HT1080 (cell line): ENCODE measurements at places on chromosomes 7 and 10. TPM values are rescaled to one million over a fixed set of nuclear protein-coding genes. Genes with fewer than 3 reads are reported as not detected.
A peak's percentile ranks its signal among the peaks of the same experiment; 100 is the strongest.

DNA sequence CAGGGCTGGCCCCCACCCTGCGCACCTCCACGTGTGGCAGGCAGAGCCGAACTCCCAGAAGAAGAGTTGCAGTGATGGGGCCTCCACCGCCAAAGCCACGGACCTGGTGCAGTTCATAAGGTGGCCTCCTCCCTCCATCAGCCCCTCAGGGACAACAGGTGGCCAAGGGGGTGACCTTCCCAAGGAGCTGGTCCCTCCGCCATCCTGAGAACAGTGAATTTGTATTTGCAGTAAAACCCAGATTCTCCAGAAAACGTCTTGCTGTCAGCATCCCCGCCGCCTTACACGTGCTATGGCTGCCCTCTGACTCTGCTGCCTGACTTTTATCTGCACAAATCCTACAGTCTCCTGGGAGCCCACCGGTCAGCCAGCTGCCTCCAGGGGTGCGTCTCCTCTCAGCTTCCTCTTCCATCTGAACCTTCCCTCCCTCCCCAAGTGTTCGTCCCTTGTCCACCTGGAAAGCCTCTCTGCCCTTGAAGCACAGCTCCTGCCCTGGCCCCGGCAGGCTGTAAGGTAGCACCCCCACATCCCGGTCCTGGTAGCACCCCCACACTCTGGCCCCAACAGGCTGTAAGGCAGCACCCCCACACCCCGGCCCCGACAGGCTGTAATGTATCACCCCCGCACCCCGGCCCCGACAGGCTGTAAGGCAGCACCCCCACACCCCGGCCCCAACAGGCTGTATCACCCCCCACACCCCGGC is 311.8 kb downstream of the PTPRN2 start:
- DNase-seq, result no peak

The GRB10 gene
- 11.6 and 18.2 TPM in 2 replicates for total RNA-seq

The AKR1C8 gene
- not detected in 2 replicates for total RNA-seq

- no peak for DNase-seq
These were observed 12.8 kb upstream of the COL17A1 start for GRCh38 chr10:104098358-104098925.

GRCh38 chr10:60842694-60843093 is 64.4 kb downstream of the CDK1 start:
- DNase-seq, result no peak

The ITPRID1 gene
- not detected in 2 replicates for total RNA-seq

DNA sequence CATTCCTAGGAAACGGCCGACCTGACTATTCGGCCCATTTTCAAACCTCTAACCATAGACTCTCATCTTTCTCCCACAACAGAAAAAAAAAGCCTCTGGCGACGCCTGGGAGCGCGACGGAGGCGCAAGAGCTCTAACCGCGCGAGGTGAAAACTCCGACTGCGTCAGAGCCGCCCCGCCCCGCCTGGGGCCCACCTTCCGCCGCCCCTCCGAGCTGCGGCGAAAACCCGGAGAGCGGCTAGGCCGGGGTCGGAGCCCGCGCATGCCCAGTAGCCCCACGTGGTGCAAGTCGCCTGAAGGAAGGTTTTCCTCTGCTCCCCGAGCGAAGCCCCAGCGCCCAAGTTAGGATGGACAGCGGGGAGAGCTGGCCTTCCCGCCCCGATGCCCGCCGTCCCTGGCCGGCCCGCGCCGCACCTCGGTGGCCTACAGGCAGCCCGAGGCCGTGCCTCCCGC is 683 bp upstream of the SGMS1 start:
- peak; percentile 93 for DNase-seq

The LAMB1 gene
- total RNA-seq, result 53.6 and 62.7 TPM in 2 replicates

- DNase-seq, result no peak
These were observed at the start of gene CRYGN for GRCh38 chr7:151439855-151440798. Gene CRYGN (minus strand): TSS chr7:151440141. CDS start chr7:151439917, 224 bp downstream.

- DNase-seq, result no peak
These were observed 230.0 kb downstream of the ADAM12 start for GRCh38 chr10:126158133-126158892.

DNA sequence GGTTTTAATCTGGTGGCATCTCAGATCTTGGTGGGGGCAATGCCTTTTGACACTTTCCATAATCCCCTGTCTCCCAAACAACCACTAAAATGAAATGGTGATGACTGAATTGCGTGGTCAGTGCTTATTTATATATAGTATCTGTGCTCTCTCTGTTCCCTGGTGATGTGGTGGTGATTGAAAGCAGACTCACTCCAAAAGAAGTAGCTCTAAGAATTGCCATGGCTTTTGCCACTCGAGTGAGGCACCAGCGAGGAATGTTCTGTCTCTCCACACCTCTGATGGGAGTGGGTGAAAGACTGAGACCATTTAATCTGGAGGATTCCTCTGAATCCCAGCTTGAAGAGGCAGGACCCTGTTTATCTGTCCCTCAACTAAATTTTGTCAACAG is 2.8 kb downstream of the DUSP5 start:
- peak; percentile 75 for DNase-seq

DNA sequence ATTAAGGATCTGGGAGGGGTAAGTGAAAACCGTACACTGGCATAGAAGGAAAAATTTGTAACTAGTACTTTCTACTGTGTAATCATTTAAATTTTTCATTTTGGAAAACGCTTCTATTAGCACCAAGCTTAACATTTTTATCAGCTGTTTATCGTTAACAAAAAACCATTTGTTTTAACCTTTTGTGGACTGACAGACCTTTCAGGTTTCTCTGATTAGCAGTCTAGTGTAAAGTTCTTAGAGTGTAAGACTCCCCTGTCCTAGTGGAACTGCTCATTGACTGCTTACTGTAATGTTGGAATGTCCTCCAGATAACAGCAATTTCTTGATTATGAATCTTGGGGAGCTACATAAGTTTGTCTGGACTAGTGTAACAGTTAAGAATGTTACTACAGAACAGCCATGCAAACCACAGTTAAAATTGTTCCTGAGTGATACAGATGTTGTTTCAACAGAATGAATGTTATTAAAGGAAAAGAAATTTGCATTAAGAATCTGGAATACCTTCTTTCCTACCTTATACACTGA is 2.0 kb downstream of the DBF4 start:
- DNase-seq, result no peak

- DNase-seq, result no peak
These were observed 177.9 kb downstream of the PDE1C start for GRCh38 chr7:31892099-31892829.

- no peak for DNase-seq
These were observed 248.3 kb downstream of the ADARB2 start for GRCh38 chr10:1488970-1489548.

GRCh38 chr7:80232979-80233724 is 98.5 kb downstream of the GNAI1 start:
- DNase-seq, result no peak

- no peak for DNase-seq
These were observed 166.4 kb upstream of the COBL start for GRCh38 chr7:51482976-51483375.

DNA sequence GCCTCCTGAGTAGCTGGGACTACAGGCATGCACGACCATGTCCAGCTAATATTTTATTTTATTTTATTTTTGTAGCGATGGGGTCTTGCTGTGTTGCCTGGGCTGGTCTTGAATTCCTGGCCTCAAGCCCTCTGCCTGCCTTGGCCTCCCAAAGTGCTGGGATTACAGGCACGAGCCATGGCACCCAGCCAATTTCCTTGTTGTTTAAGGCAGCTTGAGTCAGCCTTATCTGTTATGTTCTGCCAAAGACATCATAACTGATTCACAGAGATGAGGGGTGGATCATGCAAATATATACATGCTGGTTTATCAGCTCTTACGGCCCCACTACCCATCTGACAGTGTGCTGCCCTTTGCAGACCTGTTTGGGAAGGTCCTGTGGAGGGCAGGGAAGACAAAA is 826.7 kb downstream of the TYW1 start:
- DNase-seq, result no peak

- DNase-seq, result no peak
These were observed 86.6 kb upstream of the INSYN2A start for GRCh38 chr10:127283017-127283416.

The CD36 gene
- total RNA-seq, result not detected in 2 replicates

- DNase-seq, result no peak
These were observed 3.5 kb downstream of the DGKB start for GRCh38 chr7:14899030-14899429.

DNA sequence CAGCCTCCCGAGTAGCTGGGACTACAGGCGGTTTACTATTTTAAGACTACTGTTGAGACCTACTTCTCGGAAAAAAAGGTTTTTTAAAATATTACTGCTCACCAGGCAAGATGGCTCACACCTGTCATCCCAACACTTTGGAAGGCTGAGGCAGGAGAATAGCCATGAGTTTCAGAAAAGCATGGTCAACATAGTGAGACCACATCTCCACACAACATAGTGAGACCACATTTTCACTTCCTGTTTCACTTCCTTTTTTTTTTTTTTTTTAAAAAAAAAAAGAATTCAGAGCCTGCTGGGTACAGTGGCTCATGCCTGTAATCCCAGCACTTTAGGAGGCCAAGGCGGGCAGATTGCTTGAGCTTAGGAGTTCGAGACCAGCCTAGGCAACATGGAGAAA is 46.5 kb downstream of the SVOPL start:
- DNase-seq, result no peak

- peak; percentile 13 for DNase-seq
These were observed 630.6 kb downstream of the KCNMA1 start for GRCh38 chr10:77006836-77007511.

GRCh38 chr10:22345301-22346095 is at the start of gene SPAG6:
Gene SPAG6 (plus strand): TSS chr10:22345496. CDS start chr10:22345612, 116 bp downstream.
- DNase-seq, result no peak

- DNase-seq, result no peak
These were observed 603 bp downstream of the PAPOLB start for GRCh38 chr7:4861227-4861626.

GRCh38 chr7:97187067-97187466 is 69.6 kb downstream of the SDHAF3 start:
- DNase-seq, result peak; percentile 67

DNA sequence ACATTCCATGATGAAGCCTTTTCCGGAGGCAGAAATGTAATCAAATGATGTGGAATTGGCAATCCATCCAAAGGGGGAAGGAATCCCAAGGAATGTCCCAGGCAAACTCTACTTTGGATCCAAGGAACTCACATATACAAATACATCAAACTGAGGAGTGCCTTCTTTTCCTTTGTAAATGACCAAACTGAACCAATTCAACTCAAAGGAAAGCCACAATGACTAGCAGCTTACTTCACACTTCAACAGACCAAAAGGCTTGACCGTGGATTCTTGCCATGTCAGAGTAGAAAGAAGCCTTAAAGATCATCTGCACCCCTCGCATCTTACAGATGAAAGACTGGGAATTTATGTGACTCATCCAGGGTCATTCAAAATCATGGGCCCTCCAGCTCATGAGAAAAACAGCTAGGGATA is 79.7 kb upstream of the MACROH2A2 start:
- DNase-seq, result peak; percentile 13

GRCh38 chr10:61937631-61938351 is 36.3 kb downstream of the ARID5B start:
- DNase-seq, result no peak

The AGAP3 gene
- 36.4 and 45.3 TPM in 2 replicates for total RNA-seq

GRCh38 chr10:101397140-101397539 is 43.2 kb downstream of the BTRC start:
- DNase-seq, result peak; percentile 32

The HOXA6 gene
- total RNA-seq, result 3.6 and 4.5 TPM in 2 replicates

The MNX1 gene
- total RNA-seq, result 0.37 TPM in 1 of 2 replicates, not detected in the other

The OR9A2 gene
- total RNA-seq, result not detected in 2 replicates

DNA sequence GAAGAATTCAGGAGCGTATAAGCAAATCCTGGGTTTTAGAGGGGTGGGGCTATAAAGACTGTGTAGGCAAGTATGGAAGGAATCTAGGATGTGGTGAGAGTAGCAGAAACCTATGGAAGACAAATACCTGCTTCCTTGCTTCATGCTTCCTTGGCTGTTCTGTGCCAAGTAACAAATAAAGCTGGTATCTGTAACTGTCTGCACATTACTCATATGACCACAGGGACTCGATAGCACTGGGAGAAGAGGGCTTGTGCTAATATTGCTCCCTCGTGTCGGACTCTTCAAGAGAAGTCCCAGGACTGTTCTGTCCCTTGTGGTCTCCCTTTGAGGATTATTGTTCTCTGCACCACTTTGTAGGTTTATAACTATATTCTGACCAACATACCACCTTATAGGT is 11.5 kb upstream of the GIMAP7 start:
- no peak for DNase-seq

The LIPK gene
- total RNA-seq, result not detected in 2 replicates

DNA sequence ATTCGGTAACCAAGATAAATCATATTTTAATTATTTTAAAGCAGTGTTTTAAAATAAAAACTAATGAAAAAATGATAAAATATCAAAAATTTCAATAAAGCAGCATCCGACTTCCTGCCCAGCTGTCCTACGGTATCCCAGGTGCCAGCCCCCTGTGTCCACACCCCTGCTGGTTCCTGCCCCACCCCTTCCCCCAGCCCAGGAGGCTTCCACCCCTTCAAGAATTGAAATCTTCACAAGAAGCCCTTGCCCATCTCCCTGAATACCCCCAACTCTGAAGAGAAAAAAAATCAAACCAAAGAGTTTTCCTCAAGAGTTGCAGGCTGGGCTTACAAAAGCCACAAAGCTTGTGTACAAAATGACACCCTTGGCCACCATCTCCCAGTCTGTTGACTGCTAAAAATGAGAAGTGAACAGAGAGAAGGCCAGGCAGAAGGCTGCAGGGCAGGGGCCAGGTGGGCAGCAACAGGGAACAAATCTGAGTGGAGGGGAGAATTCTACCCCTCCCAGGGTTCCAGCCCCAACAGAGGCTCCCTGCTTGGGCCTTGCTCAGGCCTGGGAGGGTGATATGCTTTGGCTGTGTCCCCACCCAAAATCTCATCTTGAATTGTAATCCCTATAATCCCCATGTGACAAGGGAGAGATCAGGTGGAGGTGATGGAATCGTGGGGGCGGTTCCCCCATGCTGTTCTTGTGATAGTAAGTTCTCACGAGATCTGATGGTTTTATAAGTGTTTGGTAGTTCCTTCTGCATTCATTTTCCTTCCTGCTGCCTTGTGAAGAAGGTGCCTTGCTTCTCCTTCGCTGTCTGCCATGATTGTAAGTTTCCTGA is 14.5 kb downstream of the GPRIN2 start:
- DNase-seq, result no peak

GRCh38 chr10:25441270-25441669 is 266.5 kb downstream of the GPR158 start:
- DNase-seq, result no peak

DNA sequence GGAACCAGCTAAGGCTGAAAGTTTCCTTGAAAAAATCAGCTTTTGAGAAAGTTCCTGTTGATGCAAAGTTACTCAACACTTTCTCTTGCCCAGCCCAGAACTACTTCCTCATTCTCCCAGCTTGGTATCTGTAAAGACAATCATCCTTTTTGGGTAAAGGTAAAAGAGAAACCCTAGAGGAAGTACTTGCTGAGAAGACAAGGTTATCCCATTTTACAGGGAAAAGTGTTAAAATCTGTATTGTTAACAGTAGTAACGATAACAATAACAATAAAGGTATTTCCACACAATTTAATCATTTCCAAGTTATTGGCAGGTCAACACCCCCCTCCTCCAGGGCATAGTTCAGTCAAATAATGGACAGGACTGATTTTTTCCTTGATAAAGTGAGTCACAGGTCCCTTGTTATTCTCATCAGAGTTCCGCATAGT is 2.4 kb downstream of the ALOX5 start:
- no peak for DNase-seq
